ENCODE measurements at places on chromosomes 4 and X.
A peak's percentile ranks its signal among the peaks of the same experiment; 100 is the strongest.

DNA sequence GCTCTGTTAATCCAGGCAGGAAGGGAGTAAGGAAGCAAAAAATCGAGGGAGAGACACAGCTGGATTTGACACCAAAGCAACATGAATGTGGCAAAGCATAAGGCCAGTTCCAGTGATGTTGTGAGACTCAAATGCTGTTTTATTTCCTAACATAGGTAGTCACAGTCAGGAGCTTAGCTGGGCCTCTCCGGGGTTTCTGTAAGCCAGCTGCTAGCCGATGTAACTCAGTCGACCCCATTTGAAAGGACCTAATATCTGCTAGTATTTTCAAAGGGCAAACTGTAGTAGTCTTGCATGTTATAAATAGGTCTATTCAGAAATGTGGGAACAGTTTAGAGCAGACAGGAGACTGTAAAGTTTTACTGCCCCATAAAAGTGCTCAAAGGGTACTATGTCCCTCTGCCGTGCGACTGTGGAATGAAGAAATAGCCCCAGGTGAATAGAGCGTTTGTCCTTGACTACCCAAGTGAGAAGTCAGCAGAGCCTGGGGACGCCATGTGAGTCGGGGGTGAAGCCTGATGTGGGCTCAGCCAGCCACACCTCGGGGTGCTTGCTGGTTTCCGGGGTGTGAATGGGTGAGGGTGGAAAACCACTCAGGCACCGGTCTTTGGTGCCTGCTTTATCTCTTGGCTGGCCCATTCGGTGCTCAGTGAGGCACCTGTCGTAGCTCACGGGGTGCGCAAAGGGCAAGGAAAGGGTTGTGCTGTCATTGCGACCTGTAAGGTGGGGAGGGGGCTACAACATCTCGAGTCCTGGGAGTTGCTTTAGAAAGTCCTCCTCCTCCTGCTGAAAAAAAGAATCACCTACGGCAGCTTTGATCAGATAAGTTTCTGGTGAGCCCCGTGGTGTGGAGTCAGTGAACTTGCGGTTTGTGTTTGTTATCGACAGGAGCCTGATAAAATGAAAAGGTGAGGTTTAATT is 745 bp downstream of the TRIM2 start:
- DNase-seq, result no peak

GRCh38 chr4:61027939-61028338 is 172.2 kb upstream of the ADGRL3 start:
- no peak for DNase-seq

DNA sequence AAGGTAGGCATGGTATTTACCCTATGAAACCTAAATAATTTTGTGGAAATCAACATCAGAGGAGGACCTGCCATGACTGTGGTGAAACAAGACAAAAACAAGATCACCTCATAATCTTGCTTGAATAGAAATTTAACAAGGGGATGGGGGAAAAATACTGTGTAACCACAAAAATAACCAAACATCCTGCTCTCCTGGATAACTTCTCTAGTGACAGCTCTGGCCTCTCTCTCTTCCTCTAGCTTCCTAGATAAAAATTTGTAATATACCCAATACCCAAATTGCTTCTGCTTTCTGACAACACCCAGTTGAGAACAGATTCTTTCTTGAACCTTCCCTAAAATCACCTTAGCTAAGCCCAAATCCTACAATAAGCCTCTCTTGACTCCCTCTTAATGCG is 11.9 kb upstream of the TIGD2 start:
- DNase-seq, result no peak

DNA sequence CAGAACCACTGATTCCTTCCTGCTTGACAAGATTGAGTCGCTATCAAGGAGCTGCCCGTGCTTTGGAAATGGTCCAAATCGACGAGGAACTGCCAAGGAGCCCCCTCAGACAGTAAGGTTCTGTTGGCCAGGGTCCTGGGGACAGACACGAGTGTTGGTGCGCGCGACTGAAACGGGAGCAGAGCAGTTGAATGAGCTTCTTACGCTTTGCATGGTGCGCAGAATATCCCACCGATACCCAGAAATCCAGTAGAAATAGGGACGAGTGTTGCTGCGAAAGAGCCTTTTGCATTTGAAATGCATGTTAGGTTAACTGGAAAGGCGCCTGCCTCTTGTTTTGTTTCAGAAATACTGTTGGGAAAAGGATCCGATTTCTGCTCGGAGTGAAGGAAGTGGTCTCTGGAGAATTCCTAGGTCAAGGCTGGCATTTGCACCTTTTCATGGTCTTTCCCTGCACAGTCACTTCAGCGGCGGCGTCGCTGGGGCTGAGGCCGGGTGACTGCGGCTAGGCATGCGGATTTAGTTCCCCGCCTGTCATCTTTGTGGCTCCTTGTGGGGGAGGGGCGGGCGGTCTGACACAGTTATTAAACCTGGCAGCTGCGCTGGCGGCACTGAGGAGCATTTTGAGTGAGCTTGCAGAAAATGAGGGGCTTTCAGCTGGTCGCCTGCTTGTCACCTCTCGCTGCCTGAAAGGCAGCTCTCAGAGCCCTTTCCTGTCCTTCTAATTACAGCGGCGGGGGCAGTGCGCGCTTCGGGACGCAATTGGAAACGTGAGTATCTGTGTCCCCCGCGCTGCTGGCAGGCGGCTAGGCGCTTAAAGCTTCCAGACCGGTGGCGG is 51.5 kb upstream of the TRIM2 start:
- peak; percentile 73 for DNase-seq

DNA sequence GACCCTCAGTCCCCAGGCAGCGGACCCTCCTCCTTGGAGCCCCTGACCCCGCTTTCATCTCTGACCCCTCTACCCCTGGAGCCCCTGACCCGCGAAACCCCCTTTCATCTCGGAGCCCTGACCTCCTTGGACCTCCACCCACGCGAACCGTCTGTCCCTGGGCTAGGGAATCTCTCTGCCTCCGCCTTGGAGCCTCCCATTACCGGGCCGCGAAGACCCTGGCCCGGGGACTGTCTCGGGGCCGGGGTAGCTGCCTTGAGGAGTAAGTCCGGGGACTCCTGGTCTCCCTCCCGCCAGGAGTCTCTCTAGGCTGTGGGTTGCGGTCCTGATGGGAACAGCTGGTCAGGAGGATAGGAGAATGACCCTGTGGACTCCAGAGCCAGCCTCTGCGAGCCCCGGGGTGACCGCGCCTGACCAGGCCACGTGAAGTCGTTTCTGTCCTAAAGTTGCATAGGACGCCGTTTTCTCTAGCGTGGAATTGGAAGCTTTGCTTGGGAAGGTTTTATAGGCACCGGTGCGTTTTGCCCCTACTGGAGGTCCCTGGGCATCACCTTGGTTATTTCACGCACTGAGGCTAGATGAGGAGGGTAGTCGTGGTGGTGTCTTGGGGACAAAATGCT is 824 bp downstream of the TBC1D14 start:
- no peak for DNase-seq

DNA sequence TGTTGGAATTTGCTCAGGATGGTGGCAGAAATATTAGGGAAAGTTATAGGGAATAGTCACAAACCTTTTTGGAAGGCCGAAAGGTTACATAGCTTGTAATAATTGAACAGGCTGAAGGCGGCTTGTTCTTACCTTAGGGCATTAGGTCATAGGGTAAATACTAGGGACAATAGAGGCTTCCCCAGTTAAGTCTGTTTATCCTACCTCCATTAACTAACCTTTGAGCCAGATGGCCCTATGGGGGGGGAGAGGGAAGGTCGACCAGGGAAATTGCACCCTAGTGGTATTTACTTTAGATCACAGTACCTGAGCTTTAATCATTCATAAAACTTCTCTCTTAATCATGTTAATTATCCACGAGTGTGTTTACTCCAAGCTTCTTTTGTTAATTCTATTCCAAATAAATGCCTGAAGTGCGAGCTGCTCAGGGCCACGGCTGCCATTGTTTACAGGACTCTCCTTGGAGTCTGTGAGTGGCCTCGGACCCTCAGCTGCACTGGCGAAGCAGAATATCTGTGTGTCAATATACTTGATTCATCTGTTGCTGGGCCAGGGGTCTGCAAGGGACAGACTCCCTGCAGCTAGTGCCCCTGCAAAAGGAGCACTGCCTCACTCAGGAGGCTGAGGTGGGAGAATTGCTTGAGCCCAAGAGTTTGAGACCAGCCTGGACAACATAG is 22.9 kb downstream of the PAGE2 start:
- no peak for DNase-seq

DNA sequence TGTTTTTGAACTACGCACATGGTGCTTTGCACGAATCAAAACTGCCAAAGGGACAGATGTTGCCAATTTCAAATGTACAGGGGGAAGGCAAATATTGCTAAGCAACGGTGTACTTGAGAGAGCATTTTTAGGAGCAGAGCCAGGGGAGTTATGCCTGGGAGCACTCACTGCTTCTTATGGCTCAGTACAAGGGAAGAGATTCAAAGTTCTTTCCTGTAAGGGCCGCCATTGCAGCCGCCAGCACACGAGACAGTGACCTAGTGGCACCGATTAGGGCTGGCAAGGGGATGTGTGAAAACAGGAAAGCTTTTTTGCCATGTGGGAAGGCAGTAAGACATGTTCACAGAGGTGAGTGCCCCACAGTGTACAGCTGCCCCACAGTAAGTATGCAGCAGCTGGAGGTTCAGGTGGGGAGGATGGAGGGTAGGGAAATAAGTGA is 133.8 kb downstream of the AFF1 start:
- peak; percentile 62 for DNase-seq

DNA sequence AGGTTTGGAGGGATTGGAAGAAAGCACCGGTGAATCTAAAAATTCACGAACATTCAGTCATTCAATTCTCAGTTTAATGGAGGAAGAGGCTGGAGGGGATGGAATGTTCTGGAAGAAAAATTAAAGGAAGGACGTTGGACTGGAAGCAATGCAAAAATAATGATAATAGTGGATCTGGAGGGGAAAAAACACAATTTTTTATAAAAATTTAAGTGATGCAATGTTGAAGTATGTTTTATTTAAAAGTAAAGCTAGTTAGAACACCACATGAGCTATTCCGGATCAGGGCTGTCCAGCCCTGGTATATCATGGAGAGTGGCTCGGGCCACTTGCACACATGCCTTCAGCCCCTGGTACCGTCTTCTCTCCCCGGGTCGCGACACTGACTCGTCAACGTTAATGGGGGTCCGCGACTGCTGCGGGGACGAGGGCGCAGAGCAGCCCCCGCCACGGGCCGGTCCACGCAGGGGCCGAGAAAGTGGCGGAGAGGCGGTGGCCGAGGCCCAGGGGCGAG is 204.6 kb downstream of the TENM3 start:
- DNase-seq, result no peak

DNA sequence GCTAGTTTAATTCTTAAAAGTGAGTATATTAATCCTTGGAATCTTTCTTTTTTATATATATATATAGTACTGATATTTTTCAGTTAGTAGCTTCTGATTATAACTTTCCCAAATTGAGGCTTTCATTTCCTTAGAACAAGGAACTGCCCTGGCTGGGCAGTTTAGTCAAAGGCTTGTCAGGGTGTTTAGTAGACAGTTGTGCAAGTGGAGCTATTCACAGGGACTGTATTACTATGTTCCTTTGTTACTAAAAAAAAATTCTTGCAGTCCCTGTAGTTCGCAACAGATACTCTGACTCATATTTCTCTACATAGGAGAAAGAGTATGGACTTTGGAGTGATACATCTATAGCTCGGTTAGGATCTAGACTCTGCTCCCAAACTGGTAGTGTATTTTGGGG is 20.8 kb downstream of the USO1 start:
- no peak for DNase-seq

DNA sequence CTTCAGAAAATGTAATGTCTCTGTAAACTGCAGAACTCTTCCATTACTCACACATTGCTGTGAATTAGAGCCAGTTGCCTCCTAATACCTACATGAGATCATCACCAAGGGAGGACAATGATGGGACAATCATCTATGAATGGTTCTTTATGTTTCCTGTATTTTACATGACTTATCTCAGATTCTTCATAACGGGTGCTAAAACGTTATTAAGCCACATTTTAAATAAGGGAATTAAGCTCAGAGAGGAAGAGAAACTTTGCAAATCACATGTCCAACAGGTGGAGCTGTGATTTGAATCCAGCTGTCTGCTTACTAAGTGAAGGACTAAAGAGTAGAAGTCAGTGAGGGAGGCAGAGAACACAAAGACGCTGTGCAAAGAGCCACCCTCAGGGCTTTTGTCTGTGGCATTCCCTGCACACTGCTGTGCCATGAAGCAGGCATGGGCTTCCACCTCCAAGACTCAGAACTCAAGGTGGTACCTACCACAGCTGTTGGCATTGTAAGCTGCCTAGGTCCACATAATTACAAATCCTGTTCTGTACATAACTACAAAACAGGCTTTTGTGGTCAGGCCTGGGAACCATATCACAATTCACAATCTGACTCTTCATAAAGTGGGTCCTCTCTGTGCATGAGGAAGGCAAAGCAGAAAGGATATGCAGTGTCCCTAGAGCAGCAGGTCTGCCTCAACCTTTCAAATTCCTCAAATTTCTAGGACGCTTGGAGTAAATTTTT is 12.8 kb downstream of the TBC1D9 start:
- DNase-seq, result no peak

DNA sequence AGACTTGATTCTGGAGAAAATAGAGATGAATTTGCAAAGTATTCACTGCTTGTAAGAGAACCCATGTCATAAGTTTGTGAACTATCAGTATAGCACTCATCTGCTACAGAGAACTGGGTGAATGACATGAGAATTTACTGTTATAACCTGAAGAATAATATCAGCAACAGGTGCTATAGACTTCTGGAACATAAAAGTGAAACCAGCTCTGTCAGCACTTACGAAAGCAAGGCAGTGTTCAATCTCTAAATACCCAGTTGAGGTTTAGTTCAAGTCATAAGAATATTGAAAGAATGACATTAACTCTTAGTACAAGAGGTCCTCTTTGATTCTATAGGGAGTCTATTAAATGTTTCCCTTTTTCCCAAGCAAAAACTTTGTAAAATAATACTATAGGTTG is 232.9 kb upstream of the ANKRD50 start:
- no peak for DNase-seq

DNA sequence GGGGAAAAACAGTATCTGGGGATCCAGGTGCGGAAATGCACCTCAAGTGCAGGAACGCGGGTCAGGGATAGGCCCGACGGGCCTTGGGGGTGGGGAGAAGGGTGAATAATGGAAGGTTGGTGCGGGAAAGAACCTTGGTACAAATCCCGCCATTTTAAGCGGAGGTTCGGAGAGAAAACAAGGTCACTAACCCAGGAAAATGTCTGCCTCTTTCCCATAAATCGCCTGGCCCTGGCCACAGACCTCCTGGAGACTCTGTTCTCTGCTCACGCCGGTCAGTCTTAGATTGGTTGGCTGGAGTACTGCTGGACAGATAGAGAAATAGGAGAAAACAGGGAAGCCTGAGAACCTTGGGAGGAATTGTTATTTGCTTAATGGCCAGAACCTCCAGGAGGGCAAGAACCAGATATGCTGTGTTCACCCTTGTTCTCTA is 897 bp upstream of the FBXL5 start:
- DNase-seq, result no peak

GRCh38 chr4:153122855-153123254 is 81.4 kb upstream of the TRIM2 start:
- DNase-seq, result no peak

DNA sequence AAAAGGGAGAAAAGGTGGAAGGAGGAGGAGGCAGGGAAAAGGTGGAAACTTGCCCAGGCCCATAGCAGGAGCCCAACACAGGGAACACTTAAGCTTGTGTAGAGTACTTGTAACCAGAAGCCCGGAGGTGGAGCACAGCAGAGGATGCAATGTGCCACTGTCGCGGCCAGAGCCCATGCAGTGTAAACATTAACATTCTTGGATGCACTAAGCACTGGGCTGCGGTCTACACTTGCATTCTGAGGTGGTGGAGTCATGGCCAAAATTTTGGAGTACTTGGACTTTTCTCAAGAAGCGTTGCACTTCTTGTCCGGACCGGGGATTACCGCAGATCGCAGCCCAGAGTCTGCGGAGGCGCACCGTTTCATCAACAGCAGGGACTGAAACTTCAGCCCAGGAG is 4.5 kb upstream of the RHOXF1 start:
- no peak for DNase-seq

Data from COR-L47 (cell line).